ENCODE measurements at places on chromosomes 13 and 19. TPM values are rescaled to one million over a fixed set of nuclear protein-coding genes. Genes with fewer than 3 reads are reported as not detected.

Gene ZNF415
- total RNA-seq: 0.29 TPM

Gene FBXO17
- 22.1 TPM for total RNA-seq

DNA sequence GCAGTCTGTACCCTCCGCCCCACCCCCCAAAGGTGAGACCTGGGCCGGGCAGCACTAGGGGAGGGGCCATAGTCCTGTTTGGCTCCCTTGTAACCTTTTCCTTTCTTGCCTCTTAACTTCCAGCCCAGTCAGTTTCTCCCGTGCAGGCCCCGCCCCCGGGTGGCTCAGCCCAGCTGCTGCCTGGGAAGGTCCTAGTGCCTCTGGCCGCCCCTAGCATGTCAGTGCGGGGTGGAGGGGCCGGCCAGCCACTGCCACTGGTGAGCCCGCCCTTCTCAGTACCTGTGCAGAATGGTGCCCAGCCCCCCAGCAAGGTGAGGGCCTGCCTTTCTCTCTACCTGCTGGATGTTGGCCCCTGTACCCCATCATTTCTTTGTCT, 10.5 kb upstream of the PRR19 start:
- DNase-seq: no peak

Gene TRPM4
- 1.9 TPM for total RNA-seq

DNA sequence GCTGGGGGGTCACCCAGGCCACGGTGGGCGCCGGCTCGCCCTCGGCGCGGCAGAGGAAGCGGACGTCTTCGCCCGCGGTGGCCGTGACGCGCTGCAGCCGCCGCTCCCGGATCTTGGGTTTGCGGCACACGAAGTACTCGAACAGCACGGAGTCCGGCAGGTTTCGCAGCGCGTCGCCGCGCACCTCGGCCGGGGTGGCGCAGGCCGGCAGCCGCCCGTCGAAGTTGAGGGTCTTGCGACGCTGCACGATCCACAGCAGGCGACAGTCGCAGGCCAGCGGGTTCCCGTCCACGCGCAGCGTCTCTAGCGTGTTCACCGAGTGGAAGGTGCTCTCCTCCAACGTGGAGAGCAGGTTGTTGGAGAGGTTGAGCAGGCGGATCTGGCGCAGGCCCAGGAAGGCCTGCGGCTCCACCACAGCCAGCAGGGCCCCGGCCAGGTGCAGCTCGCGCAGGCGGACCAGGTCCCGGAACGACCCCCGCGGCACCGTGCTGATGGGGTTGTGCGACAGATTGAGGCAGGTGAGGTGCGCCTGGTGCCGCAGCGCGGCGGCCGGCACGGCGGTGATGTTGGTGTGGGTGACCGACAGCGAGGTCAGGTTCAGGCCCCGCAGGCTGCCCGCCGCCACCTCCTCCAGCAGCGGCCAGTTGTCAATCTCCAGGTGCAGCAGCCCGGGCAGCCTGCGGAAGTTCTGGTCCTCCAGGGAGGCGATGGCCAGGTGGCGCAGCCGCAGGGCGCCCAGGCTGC, 8.6 kb upstream of the PEAK3 start:
- no peak for DNase-seq

GRCh38 chr13:108444448-108444847, 174.9 kb downstream of the TNFSF13B start:
- DNase-seq: no peak

GRCh38 chr13:83272076-83272475, 610.2 kb downstream of the SLITRK1 start:
- no peak for DNase-seq

Gene LILRA2
- total RNA-seq: not detected

DNA sequence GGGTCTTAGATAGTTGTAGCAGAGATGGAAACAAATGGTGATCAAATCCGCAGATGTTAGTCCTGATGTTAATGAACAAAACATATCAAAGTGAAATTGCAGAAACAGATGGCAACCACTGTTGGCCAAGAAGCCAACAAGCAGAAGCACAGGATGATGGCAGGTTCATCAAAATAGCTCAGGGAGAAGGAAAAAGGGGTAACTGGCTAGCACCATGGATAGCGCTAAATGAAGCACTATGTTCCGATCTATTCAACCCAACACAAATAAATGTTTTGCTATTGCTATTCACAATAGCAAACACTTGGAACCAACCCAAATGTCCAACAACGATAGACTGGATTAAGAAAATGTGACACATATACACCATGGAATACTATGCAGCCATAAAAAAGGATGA, 413.7 kb downstream of the FGF14 start:
- no peak for DNase-seq

DNA sequence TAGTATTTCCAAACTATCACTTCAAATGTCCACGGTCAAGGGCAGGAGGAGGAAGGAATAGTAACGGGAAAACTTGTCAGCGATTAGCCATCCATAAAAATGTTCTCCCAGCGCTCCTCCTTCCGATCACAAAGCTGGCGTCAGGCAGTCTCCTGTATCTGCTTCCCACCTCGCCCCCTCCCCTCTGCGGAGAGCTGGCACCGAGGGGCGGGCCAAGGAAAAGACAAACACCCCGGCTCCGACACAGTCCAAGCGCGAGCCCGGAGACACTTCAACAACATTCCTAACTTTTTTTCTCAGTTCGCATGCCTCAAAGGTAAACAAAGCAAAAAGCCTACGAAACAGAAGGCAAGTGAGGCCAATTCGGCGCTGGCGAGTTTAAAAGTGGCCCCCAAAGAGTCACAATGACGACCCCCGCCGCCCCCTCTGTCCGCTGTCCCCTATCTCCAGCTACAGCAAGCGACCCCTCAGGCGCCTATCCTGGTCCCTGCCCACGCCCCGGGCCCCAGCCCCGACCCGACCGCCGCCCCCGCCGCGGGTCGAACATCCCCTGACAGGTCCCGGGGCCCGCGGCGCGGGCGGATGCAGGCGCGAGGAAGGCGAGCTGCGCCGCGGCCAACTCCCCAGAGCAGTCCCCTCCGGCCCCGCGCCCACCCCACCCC, 736 bp downstream of the SMAD9 start:
- peak; percentile 83 for DNase-seq

DNA sequence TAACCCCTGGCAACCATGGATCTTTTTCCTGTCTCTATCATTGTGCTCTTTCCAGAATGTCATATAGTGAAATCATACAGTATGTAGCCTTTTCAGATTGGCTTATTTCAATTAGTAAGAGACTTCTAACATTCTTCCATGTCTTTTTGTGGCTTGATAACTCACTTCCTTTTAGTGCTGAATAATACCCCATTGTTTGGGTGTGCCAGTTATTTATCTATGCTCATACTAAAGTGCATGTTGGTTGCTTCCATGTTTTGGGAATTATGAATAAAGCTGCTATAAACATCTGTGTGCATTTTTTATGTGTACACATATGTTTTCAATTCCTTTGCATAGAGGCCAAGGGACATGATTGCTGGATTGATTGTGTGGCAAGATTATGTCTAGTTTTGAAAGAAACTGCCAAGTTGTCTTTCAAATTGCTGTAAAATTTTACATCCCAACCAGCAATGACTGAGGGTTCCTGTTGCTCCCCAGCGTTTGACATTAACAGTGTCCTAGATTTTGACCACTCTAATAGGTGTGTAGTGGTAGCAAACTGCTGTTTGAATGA, 358.9 kb downstream of the ITGBL1 start:
- DNase-seq: no peak

Gene COQ8B
- 10.3 TPM for total RNA-seq

- no peak for DNase-seq
Observed at GRCh38 chr13:102608974-102609373, 12.2 kb downstream of the TPP2 start.

Gene FCAR
- total RNA-seq: not detected

Gene KANK3
- 0.15 TPM for total RNA-seq

DNA sequence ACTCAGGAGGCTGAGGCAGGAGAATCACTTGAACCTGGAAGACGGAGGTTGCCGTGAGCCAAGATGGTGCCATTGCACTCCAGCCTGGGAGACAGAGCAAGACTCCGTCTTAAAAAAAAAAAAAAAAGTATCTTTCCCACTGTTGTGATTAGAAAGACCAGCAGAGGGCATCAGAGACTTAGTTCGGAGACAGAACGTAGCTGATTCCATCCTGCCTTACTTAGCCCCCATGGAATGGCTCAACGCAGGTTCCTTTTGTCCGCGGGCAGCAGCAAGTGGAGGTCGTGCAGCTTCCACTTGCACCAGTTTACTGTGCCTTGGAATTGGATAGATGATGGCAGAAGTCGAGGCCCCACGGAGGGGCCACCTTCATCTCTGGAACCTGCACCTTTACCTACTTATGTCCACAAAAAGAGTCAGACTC, 8.1 kb downstream of the TIMM29 start:
- peak; percentile 76 for DNase-seq

DNA sequence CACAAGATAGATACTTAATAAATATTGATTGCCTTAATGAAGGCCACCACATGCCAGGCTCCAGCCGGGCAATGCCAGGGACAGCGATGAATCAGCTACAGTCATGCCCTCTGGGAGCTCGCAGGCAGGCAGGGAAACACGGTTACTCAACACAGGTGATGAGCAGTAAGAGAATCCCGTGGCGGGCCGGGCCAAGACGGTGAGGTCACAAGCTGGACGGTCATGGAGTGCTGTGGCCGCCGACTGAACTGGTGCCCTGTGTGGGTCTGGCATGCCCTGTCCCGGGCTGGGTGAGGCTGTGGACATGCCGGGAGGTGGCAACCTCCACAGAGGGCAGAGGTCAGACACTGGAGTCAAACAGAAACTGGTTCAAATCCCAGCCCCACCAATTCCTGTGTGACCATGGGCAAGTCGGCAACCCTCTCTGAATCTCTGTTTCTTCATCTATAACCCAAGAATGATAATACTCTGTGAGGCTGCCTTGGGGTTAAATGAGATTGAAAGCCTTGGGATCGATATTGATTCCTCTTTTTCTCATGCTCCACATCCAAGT, 13.2 kb upstream of the PAK4 start:
- DNase-seq: no peak

All from HepG2 (cell line).